ENCODE measurements at places on chromosomes 1 and 21. TPM values are rescaled to one million over a fixed set of nuclear protein-coding genes. Genes with fewer than 3 reads are reported as not detected.

DNA sequence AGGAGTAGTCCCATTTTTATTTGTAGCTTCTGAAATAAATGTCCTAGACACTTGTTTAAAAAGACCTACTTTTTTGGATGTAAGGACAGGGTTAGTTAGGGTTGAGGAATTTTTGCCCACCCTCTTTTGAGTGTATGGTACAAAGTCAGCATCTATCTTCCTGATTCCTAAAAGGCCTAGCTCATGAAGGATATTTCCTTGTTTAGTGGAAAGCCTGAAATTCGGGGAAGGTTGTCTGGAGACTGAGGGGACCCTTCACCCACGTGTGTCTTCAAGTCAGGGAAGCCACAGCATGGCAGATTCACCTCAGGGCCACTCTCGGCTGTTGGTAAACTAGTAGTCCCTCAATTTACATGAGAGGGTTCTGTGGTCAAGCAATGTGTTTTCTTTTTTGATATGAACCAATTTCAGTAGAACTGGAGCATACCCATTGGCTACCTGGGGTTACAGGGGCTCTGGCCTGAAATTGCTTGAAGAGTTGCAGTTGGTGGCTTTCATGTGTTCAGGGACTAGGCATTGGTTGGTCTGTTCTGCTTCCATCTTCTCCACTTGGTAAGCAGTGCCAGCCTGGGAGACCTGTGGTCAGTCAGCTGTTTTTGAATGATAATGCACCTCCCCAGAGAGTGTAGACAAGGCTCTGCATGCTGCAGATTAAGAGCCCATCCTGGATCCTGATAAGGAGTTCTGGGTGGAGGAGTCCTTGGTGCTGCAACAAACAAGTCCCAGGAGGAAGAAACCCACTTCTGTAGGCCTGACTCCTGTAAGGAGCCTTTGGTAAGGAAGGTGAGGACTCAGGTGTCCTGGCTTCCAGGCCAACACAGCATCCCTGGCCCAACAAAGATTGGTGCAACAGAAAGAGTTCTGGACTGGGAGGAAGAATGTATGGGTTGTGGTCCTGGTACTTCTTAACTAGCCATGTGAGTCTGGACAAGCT lies 6.3 kb downstream of the BTG2 start:
- DNase-seq, result no peak

GRCh38 chr1:223771469-223771813 lies 59.1 kb downstream of the CAPN2 start:
- no peak for DNase-seq

DNA sequence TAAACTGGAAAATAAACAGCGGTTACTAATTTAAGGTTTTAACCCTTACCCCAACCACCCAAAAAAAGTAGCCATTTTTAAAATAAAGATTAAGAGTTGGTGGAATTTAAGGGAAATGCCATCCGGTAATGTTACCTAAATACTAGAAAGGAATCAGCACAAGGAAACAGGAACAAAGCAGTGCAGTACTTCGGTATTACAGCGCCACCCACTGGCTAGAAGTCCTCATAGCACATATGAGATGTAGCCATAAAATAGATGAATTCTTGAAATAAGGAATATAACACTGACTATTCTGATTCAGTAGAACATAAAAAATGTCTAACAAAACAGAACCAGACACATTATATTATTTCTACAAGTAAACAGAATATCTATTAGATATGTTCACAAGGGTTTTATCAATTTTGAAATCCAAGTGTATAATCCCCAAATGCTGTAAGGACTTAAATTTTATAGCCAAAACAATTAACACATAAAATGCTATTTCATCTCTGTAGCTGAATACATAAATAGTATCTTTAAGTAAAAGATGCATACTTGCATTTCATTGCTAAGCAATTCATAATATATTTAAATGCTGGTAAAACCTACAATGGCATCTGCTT lies 58.8 kb downstream of the FRRS1 start:
- peak; percentile 79 for DNase-seq

GRCh38 chr1:32350785-32351398 lies 11.4 kb downstream of the FAM229A start:
- peak; percentile 90 for DNase-seq

FASLG gene
- total RNA-seq, result 4.0 TPM

OR10J1 gene
- total RNA-seq, result not detected

RIIAD1 gene
- not detected for total RNA-seq

SPRR2G gene
- total RNA-seq, result not detected

RNU1-2 gene
- 2,291 TPM for total RNA-seq
